AG04449 (cell line): ENCODE measurements at places on chromosomes 7 and 10.

GRCh38 chr7:66380272-66380888 is 175.2 kb downstream of the TPST1 start:
- DNase-seq: no peak

DNA sequence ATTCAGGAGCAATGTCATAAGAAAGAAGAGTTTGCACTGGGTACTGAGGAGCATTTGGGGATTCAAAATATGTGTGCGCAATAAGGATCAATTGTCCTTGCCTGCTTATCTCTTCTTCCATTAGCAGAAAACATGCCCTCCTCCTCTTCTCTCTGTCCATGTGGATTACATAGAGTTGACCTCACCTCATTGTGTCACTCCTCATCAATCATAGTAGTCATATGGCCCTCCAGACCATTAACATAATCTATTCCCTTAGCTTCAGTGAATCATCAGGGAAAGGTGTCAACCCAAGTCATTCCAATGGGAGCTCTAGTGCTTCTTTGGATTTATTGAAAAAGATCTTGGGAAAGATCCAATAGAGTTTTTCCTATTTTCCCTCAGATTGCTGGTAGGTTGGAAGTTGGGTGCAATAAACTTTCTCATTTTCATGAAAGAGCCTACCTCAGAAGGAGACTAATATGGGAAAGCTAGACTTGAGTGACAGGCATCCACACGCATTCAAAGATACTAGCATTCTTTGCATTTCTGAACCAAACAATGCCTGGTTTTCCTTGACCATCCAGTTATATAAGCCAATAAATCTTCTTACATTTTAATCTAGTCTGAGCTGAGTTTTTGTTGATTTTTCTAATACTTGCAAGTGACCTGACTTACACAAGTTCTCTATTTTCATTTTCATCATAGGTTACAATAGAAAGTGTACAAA is 71.5 kb upstream of the FAM13C start:
- no peak for DNase-seq

DNA sequence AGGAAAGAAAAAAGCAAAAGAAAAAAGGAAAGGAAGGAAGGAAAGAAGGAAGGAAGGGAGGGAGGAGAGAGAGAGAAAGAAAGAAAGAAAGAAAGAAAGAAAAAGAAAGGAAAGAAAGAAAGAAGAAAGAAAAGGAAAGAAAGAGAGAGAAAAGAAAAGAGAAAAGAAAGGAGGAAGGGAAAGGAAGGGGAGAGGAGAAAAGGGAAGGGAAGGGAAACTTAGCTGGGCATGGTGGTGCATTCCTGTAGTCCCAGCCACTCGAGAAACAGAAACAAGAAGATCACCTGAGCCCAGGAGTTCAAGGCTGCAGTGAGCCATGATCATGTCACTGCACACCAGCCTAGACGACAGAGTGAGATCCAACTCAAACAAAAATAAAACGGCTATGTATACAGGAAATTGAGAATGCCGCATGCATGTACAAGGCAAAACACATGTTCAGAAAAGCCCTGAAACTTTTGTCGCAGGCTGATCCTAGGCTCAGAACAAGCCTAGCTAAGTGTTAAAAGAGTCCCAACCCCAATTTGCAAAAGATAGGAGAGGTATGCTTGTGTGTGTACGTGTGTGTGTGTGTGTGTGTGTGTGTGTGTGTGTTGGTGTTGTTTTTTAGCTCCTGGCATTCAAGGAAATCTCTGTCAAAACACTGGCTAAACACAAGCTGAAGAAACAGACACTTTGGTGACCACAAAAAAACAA is 6.6 kb upstream of the NPC1L1 start:
- no peak for DNase-seq

- DNase-seq: no peak
Measured at GRCh38 chr7:12244129-12244528, 33.0 kb downstream of the TMEM106B start.

DNA sequence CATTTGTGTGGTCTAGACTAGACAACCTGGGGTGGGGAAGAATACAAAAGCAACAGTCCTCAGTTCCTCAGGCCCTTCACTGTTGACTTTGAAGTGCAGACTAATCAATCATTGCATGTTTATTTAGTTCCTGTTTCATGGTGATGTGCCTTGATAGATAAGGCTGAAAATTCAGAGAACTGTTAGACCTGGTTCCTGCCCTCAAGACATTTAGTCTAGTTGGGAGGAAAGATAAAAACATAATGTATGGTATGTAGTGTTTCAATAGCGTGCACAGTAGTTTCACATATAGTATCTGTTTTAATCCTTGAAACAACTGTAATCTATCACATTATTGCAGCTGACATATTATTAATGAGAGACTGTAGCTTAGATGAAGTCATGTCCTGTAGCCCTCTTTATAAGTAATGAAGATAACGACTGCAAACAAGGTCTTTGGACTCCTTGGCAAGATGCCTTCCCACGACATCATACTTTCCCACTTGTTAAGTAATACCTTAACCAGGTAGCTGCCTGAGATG is 124.0 kb downstream of the CELF2 start:
- DNase-seq: no peak

GRCh38 chr7:106344211-106344610 is 59.4 kb upstream of the NAMPT start:
- DNase-seq: no peak

DNA sequence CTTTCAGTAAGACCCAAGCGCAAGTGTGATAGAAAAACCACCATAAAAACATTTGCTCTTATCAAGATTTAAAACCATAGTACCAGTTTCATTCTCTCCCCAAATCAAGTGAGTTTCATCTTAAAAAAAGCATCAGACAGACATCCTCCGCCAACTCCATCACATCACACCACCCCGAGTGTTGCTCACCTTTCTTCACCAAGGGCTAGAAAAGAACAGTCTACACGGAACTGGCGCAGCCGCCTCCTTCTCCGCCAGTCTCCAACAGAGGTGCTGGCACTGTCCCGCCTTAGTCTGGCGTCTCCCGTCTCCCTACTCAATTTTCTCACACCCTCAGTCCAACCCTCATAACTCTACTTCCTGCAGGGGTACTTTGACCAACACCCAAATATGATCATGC is 46.9 kb upstream of the WIPI2 start:
- DNase-seq: no peak

DNA sequence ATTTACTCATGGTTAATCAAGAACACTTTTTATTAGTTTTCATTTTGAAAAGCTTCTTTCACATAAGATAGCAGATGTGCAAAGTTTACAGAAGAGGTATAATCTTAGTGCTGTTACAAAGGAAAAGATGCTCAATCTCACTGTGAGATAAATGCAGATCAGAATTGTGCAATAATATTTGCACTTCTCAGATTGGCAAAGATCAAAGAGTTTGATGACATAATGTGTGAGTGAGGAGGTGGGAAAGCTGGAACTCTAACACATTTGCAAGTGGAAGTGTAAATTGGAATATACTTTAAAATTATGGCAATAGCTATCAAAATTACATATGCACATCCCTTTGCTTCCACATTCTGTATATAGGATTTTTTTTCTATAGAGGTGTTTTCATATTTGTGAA is 21.5 kb upstream of the STN1 start:
- no peak for DNase-seq

- no peak for DNase-seq
Measured at GRCh38 chr10:119275085-119275484, 67.7 kb downstream of the GRK5 start.

- no peak for DNase-seq
Measured at GRCh38 chr7:107697321-107698049, 36.9 kb downstream of the SLC26A4 start.

- no peak for DNase-seq
Measured at GRCh38 chr7:128065872-128066271, 34.6 kb upstream of the LRRC4 start.

- DNase-seq: no peak
Measured at GRCh38 chr10:132078746-132079345, 13.1 kb downstream of the JAKMIP3 start.

DNA sequence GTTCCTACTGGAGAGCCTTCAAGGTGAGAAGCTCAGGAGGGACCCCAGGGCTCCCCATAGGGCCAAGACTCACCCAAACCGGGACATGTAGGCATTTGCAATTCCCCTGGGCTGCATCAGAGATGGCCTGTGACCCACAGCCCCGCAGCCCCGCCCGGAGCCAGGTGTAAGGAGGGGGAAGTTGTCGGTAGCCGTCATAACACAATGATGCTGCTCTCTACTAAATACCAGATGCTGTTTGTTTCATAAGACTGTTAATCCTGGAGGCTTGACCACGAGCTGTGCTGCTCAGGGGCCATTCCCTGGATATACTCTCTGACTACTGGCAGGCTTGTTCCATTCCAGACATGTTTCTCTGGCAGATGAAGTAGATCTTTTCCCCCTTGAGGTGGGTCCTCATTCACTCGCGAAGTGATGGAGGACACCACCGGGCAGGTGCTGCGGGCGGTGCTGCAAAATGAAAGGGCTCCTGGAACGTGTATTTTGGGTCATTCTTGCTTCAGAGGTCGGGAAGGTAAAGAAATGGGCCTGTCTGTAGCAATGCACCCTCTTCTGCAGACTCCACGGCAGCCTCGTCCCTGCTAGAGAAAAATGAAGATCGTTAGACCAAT is 61.1 kb downstream of the MKI67 start:
- DNase-seq: no peak

GRCh38 chr10:61708846-61709245 is 46.1 kb downstream of the CABCOCO1 start:
- DNase-seq: no peak
